CD4-positive, alpha-beta T cell treated with Interleukin-21 for 1 hour (primary cell): ENCODE measurements at places on chromosomes 11 and 22.

- DNase-seq = no peak
These were observed 19.1 kb upstream of the BSX start for GRCh38 chr11:123000721-123001120.

DNA sequence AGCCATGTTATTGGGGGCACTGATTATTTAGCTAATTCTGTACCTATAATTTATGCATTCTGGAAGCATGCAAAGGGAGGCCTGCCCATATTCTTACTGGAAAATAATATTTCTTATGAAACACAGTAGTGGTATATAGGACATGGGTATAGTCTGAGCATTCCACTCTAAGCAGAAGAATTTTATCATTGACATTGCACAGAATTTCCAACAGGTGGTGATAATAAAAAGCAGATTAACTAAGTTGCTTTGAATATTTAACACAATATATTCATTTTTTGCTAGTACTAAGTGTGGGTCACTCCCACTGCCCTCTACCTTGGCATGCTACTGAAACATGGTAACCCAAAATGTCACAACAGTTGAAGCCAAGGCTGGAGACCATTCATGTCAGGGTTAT is 728.8 kb upstream of the FAT3 start:
- DNase-seq = no peak

GRCh38 chr11:27183672-27184457 is 143.2 kb downstream of the BBOX1 start:
- peak; percentile 44 for DNase-seq

GRCh38 chr11:118998388-118998717 is 415 bp downstream of the CENATAC start:
- no peak for DNase-seq
